ENCODE measurements at places on chromosomes 1 and 21.
A peak's percentile ranks its signal among the peaks of the same experiment; 100 is the strongest.

DNA sequence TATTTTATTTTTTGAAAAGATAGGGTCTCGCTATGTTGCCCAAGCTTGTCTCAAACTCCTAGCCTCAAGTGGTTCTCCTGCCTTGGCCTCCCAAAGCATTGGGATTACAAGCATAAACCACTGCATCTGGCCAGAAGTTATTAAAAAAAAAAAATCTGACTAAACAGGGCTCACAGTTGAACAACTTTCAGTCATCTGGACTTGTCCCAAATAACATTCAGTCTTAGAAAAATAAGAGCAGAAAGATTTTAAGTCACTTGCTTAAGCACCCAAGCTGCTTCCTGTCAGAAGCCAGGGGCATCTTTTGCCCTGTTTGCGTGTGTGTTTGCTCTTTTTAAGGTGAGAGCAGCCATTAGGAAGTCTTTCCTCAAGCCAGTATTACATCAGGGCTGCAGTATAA lies 286.8 kb downstream of the LMO4 start:
- DNase-seq, result peak; percentile 35

DNA sequence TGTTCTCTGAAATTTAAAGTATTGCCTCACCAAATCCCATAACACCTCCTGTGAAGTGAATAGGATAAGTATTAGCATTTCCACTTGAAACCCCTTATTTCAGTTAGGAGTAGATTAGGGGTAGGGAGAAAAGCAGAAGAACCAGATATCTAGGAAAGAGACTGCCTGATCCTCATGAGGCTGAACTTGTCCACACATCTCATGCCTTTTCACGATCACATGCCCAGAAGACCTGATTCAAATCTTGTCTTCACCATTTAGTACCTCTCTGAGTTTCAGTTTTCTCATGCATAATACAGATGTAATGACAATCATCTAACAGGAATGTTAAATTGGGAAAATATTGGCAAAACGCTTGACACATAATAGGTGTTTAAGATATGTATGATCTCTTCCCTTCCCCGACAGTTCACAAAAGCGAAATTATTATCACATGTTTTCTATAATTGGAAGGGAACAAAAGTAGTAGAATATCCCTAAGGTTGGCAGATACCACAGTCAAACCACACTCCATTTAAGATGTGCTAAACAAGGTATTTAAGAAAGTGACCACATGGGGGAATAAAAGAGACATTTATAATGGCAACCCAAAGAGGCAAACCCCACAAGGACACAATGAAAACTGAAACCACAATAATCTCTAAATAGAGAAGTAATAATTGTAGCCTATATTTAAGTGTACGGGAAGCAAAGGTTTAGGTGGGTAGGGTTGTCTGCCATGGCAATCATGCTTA lies 25.2 kb downstream of the GFI1 start:
- DNase-seq, result no peak

- no peak for DNase-seq
Measured at GRCh38 chr1:60331647-60332046, 258.1 kb upstream of the C1orf87 start.

GRCh38 chr1:55707846-55708245 lies 492.7 kb upstream of the USP24 start:
- no peak for DNase-seq

GRCh38 chr21:26003404-26003803 lies 167.2 kb downstream of the APP start:
- DNase-seq, result no peak

Data from fibroblast of lung (primary cell).